ENCODE measurements at places on chromosomes 3 and 15.

- no peak for DNase-seq
Observed at GRCh38 chr15:31341071-31341470, 14.4 kb downstream of the KLF13 start.

GRCh38 chr3:124275412-124275811, 283.5 kb upstream of the ROPN1 start:
- DNase-seq: no peak

GRCh38 chr3:169792359-169792758, 19.2 kb downstream of the MYNN start:
- no peak for DNase-seq

GRCh38 chr3:11576453-11576852, 67.3 kb downstream of the VGLL4 start:
- no peak for DNase-seq

DNA sequence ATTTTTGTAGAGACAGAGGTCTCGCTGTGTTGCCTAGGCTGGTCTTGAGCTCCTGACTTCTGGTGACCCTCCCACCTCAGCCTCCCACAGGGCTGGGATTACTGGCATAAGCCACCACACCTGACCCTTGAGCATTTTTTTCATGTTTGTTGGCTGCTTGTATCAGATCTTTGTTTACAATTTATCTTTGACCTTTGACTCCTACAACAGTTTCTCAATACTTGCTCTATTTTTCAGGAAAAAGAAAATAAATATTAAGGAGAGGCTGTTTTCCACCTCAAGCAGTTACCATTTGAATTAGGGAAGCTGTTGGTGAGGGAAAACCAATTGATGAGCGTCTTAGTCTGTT, 44.5 kb downstream of the LIMD1 start:
- no peak for DNase-seq

DNA sequence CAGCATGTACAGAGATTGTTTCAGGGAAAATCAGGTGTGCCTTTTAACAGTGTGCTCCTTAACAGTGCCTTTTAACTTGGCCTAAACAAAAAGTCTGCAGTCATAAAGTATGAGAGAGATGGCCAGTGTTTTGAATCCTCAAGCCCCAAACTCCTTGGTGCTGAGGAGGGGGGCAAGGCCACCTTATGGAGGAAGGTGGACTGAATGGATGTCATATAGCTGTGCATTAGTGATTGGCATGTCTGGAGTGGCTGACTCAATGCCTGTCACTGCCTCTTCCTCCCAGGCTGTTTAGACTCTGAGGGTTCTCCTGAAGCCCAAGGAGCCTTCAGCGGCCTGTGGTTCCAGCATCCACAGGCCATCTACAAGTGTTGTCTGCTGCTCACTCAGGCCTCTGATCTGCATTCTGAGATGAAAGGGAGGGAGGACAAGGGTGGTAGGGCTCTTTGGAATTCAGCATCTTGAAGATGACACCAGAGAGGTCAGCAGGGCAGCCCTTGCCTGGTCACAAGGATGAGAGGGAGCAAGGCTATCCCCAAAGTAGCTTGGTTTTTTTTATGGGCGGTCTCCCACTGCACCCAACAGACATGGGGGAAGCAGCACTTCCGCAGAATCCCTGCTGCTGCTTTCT, 1.5 kb downstream of the FOXL2NB start:
- DNase-seq: no peak

GRCh38 chr3:156605686-156606605, 51.0 kb upstream of the SSR3 start:
- no peak for DNase-seq

- DNase-seq: no peak
Observed at GRCh38 chr15:57385923-57386390, 9.7 kb downstream of the CGNL1 start.

DNA sequence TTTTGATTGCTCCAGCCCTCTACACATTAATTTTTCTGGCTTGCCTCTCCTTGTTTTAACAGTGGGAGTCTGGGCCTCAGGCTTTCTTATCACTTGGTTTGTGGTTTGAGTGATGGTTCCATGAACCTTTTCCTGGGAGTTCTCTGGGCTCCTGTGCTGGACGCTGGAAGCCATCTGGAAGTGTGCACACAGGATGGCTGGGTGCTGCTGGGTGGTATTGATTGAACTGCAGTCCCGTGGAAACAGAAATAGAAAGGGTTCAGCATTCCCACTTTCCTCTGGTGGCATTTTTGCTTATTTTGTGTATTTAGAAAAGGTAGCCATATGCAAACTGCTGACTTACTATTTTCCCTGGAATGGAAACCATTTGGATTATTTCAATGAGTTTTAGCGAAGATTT, 25.6 kb downstream of the MITF start:
- DNase-seq: no peak

GRCh38 chr3:61066800-61067199, 184.5 kb downstream of the FHIT start:
- no peak for DNase-seq
